Stimulated activated CD8-positive, alpha-beta memory T cell treated with anti-CD3 and anti-CD28 coated beads, Interleukin-15, amount 100 ng/mL, for 1 hour (primary cell): ENCODE measurements at places on chromosomes 3 and 15.

DNA sequence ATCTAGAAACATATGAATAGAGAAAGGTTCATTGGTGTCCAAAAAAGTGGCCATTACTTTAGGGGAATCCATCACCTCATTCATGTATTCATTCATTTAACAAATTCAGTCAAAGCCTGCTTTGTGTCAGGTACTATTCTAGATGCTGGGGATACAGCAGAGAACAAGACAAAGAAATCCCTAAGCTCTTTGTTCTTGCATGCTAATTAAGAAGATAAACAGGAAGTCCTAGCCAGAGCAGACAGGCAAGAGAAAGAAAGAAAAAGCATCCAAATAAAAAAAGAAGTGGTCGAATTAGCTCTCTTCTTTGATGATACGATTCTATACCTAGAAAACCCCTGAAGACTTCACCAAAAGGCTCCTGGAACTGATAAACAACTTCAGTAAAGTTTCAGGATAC is 12.4 kb upstream of the ZMAT3 start:
- DNase-seq: no peak

DNA sequence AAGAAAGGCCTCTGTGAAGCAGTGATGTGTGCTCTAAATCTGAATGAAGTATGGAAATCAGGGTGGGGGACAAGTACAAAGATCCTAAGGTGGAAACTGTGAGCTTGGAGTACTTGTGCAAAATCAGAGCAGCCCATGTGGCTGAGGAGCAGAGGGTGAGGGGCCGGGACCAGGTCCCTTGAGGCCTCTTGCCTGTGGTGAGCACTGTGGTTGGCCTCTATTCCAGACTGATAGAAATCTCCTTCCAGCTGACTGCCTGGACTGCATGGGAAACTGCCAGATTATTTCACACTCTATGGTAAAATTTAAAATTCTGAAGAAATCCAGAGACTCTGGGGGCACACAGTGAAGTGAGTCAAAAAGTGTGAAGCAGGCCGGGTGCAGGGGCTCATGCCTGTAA is 81.4 kb downstream of the TM4SF4 start:
- no peak for DNase-seq

DNA sequence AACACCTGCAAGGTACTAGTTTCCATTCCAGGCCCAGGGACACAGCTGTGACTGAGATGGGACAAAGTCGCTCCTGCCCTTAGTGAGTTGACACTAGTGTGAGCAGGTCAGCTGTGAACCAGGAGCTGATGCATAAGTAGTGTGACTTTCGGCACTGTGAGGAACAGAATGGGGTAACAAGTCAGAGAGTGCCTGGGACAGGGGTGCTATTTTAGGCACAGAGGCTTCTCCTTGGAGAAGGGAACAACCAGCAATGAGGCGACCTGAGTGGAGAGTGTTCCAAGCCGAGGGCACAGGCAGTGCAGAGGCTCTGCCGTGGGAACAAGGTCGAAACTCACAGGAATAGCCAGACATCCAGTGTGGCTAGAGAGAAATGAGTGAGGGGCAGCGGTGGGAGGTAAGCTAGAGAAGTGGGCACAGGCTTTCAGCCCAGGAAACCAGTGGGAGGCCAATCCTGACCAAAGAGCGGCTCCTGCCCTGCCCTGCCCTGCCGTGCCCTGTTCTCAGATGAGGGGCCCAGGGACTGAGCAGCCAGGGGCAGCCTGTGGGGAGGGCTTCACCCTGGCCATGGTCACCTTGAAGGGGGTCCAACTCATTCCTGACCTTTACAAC is 14.2 kb downstream of the DNAH1 start:
- DNase-seq: no peak

GRCh38 chr15:61889706-61890105 is 170.5 kb downstream of the VPS13C start:
- no peak for DNase-seq

DNA sequence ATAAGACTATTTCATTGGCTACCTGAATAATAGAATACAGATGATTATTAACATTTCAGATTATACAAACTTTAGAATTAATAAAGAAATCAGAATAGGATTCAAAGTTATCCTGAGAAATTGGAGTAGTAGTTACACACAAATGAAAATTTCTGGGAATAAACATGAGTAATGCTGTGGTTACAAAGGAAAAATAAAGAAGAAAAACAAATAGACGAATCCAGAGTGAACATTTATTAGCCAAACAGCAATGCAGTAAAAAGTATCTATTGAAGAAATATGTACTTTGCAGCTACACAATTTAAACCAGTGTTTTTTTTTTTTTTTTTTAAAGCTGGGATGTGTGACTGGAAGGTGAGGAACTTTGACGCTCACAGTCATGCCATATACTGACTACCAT is 1159.2 kb downstream of the TUSC7 start:
- DNase-seq: no peak

- no peak for DNase-seq
Observed at GRCh38 chr3:30453360-30454039, 152.9 kb upstream of the TGFBR2 start.

GRCh38 chr3:134364936-134365765 is 9.1 kb downstream of the AMOTL2 start:
- DNase-seq: no peak
